Smooth muscle cell of the umbilical artery (primary cell): ENCODE measurements at places on chromosomes 2 and 18. TPM values are rescaled to one million over a fixed set of nuclear protein-coding genes. Genes with fewer than 3 reads are reported as not detected.

Gene PDE1A
- total RNA-seq = 0.32 and 0.89 TPM in 2 replicates

Gene TMEM131
- 67.4 and 82.5 TPM in 2 replicates for total RNA-seq

Gene GIGYF2
- 45.4 and 61.8 TPM in 2 replicates for total RNA-seq

Gene TWIST2
- total RNA-seq = 16.0 and 32.2 TPM in 2 replicates

Gene CETN1
- total RNA-seq = not detected in 2 replicates

Gene GLI2
- total RNA-seq = 14.9 and 19.0 TPM in 2 replicates

Gene ARHGAP25
- 0.18 and 0.30 TPM in 2 replicates for total RNA-seq

Gene SPEG
- 36.2 and 61.6 TPM in 2 replicates for total RNA-seq
